ENCODE measurements at places on chromosomes 7 and 10.
A peak's percentile ranks its signal among the peaks of the same experiment; 100 is the strongest.

GRCh38 chr10:120666308-120666707 lies 184.9 kb upstream of the WDR11 start:
- no peak for DNase-seq

DNA sequence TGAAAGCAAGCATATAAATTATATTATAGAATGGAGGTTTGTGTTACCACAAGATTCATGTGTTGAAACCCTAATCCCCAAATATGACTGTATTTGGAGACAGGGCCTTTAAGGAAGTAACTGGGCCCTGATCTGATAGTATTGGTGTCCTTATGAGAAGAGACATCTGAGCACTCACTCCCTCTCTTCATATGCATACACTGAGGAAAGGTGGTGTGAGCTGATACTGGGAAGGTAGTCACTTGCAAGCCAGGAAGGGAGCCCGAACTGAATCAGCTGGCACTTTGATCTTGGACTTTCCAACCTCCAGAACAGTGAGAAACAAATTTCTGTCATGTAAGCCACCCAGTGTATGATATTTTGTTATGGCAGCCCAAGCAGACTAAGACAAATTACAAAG lies 66.9 kb upstream of the RHOBTB1 start:
- no peak for DNase-seq

- no peak for DNase-seq
These were observed 539.4 kb upstream of the MGMT start for GRCh38 chr10:128927497-128928161.

DNA sequence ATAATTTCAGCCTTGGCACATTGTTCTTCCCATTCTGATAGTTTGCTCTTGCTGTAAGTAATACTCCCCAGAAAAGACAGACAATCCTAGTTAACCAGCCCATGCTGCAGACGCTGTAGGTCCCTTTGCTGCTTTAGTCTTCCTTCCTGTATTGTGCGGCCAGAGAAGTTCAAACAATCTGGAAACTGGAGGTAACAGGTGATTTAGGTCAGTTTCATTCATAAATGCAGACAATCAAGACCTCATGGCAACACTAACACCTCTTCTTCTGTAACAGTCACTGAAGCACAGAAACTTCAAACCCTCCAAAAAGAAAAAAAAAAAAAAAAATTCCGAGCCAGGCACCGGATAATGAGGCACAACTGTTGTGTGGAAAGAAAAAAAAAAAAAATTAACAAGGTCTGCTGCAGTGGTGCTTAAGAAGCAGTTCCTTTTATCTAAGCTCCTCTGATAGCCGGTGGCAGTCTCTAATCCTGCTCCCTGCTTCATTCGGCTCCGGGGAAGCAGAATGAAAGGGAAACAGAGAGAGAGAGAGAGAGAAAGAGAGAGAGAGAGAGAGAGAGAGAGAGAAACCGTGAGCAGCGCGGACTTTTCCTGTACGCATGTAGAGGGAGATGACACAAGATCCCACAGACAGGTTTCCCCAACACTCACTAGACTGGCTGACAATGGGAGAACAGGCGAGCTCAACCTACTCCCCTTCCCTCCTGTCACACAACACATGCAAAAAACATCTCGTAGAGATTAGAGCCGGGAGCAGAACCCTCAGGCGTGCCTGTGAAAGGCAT lies at the start of gene SEMA3A:
Gene SEMA3A (minus strand): TSS at position 306 of the 788 bp plus-strand sequence. CDS start 203 bp downstream, at position 103.
- no peak for DNase-seq

GRCh38 chr7:91112902-91113341 lies 151.3 kb upstream of the FZD1 start:
- DNase-seq, result no peak

- DNase-seq, result no peak
These were observed 176.2 kb downstream of the RTKN2 start for GRCh38 chr10:62092301-62093030.

GRCh38 chr10:70715853-70716795 lies 43.8 kb downstream of the ADAMTS14 start:
- DNase-seq, result no peak

DNA sequence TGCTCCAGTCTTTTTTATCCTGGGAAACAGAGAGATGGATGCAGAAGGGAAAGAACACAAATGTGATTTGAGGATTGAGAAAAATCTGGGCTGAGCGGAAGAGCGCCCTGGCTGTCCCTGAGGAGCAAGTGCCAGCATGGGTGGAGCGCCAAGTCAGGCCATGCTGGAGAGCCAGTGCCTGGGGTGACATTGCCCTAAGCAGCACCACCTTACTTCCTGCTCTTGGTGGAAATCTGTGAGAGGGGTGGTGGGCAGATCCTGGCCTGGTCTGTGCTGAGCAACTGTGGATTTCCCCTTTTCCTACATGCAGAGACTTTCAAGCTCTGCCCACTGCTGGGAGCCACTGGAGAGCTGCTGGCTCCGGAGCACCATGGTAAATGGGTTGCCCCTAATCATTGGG lies 36.9 kb downstream of the DDIT4 start:
- peak; percentile 60 for DNase-seq

DNA sequence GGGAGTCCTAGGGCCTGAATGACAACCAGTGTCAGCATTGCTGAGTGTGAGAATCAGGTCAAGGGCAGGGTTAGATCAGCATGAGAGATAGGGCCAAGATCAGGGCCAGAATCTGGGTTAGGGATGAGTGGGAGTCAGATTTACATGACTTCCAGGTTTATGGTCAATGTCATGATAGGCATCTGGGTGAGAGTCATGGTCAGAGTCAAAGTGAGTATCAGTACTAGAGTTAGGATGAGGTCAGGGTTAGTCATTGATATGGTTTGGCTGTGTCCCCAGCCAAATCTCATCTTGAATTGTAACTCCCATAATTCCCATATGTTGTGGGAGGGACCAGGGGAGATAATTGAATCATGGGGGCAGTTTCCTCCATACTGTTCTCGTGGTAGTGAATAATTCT lies 12.3 kb downstream of the MRPS24 start:
- DNase-seq, result no peak

- no peak for DNase-seq
These were observed 23.6 kb downstream of the FAM3C start for GRCh38 chr7:121372376-121373010.

DNA sequence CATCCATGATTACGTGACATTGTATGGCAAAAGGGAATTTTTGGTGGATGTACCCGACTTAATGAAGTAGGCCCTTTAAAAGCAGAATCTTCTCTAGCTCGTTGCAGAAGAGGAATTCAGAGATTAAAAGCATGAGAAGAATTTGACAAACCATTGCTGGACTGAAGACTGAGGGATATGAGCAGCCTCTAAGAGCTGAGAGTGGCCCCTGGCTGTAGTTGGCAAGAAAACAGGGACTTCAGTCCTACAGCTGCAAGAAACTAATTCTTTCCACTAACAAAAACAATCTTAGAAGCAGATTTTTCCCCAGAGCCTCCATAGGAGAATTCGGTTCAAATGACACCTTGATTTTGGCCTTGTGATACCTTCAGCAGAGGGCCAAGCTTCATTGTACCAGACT lies 34.1 kb downstream of the MACC1 start:
- DNase-seq, result no peak

- DNase-seq, result no peak
These were observed 46.5 kb downstream of the PRR15 start for GRCh38 chr7:29610086-29610485.

- no peak for DNase-seq
These were observed 321.8 kb downstream of the DPP6 start for GRCh38 chr7:154373956-154374355.

DNA sequence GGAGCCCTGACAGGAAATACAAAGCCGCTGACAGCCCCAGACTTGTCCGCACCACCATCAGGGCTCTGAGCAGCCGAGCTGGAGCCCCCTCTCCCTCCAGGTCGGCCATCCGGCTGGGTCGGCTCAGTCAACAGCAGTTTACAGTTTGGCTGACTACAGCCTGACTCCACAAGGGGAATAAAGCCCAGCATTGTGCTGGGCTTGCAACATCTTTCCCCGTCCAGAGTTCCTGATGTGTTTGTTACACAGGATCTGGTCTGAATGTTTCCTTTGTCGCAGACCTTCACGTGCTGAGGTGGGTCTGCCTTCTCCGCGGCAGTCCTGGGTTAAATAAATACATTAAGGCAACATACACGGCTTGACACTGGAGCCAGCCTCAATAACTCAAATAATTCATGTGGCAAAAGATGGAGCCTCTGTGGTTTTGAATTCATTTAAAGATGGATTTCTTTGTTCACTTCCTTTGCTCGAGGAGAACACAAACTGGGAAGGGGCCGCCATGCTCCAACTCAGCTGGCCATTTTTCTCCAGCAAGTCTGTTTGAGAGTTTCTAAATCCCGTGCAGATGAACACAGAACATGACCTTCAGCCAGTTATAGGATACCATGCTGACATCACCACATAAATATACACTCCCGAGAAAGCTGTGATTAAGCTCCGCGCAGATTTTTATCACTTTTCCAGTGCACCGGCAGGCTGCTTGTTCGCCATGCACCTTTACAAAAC lies 192.1 kb downstream of the WDR11 start:
- no peak for DNase-seq

DNA sequence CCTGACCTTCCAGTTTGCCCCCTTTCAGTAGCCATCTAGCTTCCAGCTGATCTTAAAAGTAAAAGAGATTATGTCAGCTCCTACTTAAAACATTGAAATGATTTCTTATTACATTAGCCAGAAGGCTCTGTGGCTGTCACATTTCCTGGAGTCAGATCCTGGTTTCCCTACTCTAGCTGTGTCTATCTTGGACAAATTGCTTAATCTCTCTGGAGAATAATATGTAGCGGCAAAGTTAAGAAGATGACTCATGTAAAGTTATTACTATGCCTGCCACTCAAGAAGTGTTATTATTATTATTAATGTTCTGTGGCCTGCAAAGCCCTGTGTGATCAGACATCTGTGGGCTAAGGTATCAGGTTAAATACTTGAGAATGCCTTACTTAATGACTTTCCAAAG lies 107.2 kb downstream of the RUNDC3B start:
- no peak for DNase-seq

- no peak for DNase-seq
These were observed 117.4 kb upstream of the PFKP start for GRCh38 chr10:2949948-2950354.

DNA sequence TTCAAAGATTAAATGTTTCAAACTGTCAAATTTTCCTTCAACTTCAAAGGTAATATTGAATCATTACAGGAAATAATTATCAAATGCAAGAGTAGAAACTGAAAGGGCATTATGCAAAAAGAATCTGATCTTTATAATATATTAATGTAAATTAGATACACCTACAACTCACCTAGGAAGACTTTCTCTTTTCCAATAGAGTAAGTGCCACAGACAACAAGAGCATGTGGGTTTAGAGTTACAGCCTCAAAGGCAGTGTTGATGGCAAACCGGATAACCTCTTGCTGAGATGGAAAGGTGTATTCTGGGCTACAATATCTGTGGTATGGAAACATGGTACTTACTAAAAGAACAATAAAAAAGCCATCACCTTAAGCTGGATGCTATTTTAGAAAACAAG lies 11.7 kb downstream of the DCLRE1A start:
- DNase-seq, result no peak

DNA sequence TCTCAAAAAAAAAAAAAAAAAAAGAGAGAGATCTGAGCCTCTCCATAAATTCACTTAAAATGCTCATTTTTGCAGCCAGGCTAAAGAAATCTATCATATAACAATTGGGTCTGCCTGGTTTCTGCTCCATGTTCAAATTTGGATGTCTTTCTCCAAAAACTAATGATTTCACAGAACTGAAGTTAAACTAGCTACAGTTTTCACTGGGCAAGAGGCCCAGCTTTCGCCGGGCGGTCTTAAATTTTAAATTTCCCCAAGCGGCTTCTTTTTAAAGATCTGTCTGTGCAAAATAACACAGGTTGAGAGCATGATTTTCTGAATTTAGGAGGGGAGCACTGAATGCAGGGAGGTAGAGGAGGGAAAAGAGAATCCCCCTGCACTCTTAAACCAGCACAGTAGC lies 603.4 kb downstream of the KCNMA1 start:
- DNase-seq, result no peak

- DNase-seq, result no peak
These were observed 35.7 kb upstream of the SEMA3D start for GRCh38 chr7:85222522-85222921.

DNA sequence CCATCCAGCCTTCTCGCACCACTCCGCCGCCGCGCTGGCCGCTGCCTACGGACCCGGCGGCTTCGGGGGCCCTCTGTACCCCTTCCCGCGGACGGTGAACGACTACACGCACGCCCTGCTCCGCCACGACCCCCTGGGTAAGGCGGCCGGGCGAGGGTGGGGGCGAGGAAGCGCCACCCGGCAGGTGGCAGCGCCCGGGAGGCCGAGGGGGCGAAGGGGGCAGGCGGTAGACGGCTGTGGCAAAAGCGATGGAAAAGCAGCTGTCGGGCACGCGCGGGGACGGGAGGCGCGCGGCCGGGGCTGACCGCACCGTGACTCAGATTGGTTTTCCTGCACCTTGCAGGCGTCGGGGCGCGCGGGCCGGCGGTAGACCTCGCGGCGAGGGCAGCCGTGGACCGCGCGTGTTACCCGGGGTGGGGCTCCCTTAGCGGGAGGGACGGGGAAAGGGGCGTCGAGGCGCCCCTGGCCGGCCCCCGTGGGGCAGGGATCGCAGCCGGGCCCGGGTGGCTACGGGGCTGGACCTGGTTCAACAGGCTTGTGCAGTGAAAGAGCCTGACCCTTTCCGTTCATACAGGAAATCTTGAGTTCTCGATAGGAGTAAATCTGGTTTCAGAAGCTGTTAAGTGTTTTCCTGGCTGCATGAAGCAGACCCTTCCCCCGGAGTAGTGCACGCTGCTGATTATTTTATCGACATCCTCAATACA lies 608 bp downstream of the HHEX start:
- peak; percentile 73 for DNase-seq

- no peak for DNase-seq
These were observed 24.6 kb downstream of the VSIR start for GRCh38 chr10:71748671-71749191.

- peak; percentile 31 for DNase-seq
These were observed 87.3 kb downstream of the CCSER2 start for GRCh38 chr10:84415539-84416244.

DNA sequence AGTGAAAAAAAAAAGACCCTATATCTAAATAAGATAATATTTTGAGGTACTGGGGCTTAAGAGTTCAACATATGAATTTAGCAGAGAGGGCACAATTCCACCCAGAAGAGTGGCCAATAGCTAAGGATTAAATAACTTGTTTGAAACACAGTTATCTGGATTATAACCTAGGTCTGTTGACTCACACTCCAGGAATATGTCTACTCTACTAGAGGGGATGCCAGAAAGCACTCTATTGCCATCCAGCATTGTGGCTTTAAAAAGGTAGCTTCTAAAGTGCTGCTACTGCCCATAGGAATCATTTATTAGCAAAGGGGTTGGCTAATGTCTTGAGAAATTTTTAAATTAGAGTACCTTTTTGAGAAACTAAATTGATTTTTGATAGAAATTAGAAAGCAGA lies 102.2 kb downstream of the PPP1R3A start:
- DNase-seq, result no peak

DNA sequence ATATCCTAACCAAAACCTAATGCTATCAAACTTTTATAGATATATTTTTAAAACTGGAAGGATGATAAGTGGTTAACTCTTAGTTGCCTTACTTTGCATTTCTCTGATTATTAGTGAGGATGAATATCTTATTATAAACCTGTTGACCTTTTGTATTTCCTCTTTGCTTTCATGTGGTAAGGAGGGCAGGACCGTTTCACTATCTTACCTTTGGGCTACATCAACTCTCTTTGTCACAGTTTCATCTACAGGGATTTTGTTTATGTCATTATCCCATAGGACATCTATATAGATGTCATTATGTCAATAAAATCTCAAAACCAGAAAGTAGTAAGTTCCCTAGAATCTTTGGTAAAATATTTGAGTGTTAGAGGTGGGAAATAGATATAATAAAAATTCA lies 219.3 kb downstream of the THSD7A start:
- no peak for DNase-seq

GRCh38 chr10:3350617-3351258 lies 178.2 kb upstream of the PITRM1 start:
- no peak for DNase-seq

Measured in right lobe of liver (tissue), 6 donors.